NCI-H187 (cell line): ENCODE measurements at places on chromosomes 13 and 19.

DNA sequence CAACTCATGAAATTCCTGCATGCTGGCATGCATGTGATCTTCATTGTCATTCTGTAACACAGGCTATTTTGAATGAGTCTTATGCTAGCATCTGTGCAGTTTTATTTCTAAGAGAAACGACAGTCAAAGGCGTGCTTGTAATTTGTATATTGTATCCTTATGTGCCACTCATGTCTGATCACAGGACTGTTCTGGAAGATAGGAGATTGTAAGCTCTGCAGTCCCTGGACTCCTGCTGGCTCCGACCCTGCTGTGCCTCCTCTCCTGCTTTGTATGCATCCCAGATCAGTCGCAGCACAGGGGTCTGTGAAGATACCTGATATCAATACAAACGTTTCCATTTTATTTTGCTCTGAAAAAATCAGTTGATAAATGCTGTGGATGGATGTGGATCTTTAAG is 653.1 kb downstream of the LIG4 start:
- no peak for DNase-seq

DNA sequence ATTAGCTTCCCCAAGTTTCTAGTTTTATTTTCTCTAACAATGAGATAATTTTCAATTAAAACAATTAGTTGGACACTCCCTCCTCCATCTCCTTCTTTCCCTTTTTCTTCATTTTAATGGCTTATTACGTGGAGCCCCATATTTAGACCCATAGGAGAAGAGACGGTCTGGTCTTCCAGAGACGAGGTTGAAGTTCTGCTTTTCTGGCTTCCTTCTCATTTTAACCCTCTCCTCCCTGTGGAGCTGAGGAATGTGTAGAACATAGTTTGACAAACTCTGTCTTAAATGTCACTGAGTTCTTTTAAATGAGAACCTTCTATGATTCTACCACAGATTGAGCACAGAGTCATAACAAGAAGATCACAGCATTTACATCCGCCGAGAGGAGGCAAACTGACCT is 86.8 kb downstream of the EDNRB start:
- no peak for DNase-seq

GRCh38 chr19:44447916-44448674 is at the start of gene ZNF229:
Gene ZNF229, minus strand, starts transcription at chr19:44448472. Its CDS starts 5,625 bp downstream, at chr19:44442847.
- peak; percentile 61 for DNase-seq

DNA sequence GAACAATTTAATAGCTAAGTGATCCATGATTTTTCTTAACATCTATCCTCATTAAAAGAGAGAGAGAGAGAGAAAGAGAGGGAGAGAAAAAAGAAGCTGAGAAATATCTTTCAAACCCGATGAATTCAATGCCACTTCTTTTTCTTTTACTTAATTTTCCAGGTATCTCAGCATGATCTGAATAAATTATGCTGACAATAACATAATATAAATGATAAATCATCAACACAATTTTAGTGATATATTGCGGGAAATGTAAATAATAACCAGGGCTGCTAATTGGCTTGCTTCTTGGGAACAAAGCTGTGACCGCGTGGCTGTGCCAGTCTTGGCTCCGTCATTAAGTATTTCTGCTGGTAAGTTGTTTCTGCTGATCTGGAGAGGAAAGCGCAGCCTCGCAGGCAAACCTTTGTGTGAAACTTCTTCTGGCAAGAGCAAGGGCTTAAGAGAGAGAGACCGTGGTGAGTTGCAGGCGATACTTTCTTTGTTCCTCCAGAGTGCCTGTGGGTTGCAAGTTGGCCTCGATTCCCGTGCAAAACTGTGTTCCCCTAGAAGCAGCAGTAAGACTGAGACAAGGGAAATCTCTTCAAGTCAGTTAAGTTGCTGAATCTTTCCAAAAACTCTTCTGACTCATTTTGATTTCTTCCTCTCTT is 489.1 kb upstream of the TSHZ3 start:
- DNase-seq = no peak

GRCh38 chr13:73273745-73274144 is 214.9 kb downstream of the KLF5 start:
- no peak for DNase-seq

- DNase-seq = no peak
Observed at GRCh38 chr13:95264225-95264624, 37.0 kb downstream of the ABCC4 start.

GRCh38 chr19:45119582-45119981 is 26.6 kb downstream of the PPP1R37 start:
- DNase-seq = no peak

- no peak for DNase-seq
Observed at GRCh38 chr13:51322826-51323225, 16.7 kb upstream of the SERPINE3 start.
